ENCODE measurements at places on chromosomes 5 and 9.
A peak's percentile ranks its signal among the peaks of the same experiment; 100 is the strongest.

DNA sequence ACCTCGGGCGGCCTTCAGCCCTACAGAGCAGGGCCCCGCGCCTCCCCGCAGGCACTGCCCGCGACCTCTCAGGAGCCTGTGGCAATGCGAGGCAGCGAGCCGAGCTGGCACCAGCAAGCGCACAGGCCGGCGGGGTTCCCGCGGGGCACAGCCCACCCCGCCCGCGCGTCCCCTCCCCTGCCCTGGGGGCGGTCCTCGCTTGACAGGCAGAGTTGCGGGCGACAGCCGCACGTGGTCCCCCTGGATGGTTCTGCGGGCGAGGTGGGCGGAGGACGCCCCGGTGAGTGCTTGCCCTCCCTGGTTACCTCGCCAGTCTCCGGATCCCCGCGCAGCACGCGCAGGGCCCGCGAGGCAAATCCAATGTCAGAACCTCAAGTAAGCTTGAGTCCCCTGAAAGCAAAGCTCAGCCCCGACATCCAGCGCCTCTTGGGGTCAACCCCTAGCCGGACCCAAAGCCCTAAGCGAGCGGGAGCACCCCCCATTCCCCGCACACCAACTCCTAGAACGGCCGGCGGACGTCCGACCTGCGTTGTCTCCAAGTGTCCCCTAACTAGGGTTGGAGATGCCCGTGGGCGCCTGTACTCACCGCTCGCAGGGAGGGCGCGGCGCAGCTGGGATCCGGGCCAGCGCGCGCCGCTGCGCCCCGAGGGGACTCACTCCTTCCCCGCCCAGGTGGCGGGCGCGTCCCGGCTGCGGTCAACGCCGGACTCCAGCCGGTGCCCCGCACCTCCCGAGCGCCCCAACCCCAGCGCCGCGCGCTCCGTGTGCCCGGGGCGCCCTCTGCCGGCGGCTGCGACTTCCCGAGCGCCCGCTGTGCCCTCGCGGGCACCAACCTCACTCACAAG is at the start of gene DRD1:
DRD1 (minus strand) TSS at position 123 of the 845 bp plus-strand sequence. CDS start 1,083 bp downstream, outside the sequence.
- peak; percentile 33 for DNase-seq

GRCh38 chr5:132491368-132492364 is 1.1 kb upstream of the IRF1 start:
- no peak for DNase-seq

DNA sequence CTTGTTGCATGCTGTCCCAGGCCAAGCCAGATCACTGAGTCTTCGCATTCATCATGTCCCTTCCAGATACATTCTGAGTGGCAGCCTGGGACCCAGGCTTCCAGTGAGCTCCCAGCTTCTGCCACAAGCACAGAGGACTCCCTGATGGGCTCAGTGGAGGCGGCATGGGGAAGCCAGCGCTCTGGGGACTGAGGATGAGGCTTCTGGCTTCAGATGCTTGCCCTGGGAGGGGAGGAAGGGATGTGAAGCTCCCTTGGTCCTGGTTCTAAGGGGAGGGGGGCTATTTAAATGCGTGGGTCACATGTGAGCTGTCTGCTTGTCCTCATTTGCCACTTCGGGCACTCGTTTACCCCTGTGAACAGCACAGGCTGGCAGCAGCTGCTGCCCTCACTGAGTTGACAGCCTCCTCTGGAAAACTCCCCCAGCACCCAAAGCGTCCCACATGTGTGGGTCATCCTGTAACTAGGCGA is 174.0 kb downstream of the NR3C1 start:
- no peak for DNase-seq

GRCh38 chr5:24691074-24691473 is 46.3 kb upstream of the CDH10 start:
- no peak for DNase-seq

DNA sequence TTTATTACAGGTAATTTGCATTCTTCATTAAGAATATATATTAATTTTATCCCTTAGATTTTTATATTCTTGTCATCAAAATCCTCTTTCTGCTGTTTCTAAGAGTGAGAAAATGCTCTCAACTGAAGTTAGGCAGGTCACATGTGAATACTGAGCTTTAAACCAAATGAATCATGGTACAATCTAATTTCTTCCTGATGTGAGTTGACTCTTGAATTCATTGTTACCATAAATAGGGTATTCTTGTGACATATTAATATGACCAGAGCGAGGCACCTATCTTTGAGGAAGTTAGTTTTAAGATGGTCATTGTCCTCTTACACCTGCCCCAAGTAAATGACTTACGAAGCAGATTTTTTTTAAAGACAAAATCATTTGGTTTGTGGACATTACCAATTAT is 17.4 kb downstream of the C9orf85 start:
- DNase-seq, result no peak

- no peak for DNase-seq
These were observed 12.7 kb upstream of the MARCHF11 start for GRCh38 chr5:16192311-16192710.

DNA sequence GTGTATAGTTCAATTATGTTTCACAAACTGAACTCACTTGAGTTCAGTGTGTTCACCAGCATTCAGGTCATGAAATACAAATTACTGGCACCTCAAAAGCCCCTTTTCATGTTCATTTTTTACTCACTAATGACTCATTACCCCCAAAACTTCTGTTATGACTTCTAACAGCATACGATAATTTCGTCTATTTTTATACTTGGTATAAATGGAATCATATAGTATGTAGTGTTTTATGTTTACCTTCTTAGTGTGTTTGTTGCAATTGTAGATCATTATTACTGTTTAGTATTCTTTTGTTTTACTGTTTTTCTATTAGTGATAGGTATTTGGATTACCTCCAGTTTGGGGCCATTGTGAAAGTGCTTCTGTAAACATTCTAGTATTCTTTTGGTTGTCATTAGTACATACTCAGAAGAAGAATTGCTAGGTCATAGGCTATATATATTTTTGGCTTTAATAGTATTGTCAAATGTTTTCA is 33.4 kb downstream of the DDX4 start:
- DNase-seq, result no peak

- no peak for DNase-seq
These were observed 487.4 kb downstream of the ZNF608 start for GRCh38 chr5:124259017-124259416.

GRCh38 chr5:127019928-127020327 is 10.4 kb downstream of the MARCHF3 start:
- no peak for DNase-seq

DNA sequence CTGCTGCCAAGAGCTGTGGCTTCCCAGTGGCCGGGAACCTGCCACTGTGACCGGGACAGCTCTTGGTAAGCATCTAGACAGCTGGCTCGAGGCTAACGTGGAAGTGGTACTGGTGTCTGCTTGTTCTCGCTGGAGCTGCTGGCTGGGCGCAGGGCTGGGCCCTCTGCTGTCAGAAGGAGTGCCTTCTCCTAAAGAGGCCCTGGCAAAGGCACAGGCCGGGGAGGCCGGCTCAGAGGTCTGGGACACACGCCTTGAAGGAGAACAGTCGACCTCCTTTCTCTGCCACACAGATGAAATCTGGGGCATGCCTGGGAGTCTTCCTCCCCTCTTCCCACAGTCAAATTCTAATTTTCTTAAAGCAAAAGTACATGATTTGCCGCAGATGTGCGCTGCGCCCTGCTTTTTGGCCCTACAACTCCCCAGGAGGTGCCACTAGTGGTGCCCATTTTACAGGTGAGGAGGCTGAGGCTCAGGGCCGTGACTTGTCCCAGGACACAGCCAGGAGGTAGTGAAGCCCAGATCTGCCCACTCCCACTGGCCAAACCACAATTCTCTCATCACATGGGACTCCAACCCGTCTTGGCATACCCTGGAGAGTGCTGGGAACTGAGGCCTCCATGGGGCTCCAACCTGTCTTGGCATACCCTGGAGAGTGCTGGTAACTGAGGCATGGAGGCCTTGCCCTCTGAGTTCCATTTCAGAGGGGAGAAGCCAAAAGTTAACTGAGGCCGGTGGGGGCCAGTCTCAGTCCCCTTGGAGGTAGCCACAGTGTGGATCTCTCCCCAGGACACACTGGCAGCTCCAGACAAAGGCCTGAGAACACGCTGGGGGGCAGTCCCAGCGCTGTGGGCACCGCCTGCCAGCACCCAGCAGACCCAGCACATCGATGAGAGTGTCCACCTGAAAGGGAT is 12.0 kb upstream of the RXRA start:
- DNase-seq, result no peak

GRCh38 chr5:117889596-117889995 is 1098.8 kb downstream of the DTWD2 start:
- DNase-seq, result no peak

DNA sequence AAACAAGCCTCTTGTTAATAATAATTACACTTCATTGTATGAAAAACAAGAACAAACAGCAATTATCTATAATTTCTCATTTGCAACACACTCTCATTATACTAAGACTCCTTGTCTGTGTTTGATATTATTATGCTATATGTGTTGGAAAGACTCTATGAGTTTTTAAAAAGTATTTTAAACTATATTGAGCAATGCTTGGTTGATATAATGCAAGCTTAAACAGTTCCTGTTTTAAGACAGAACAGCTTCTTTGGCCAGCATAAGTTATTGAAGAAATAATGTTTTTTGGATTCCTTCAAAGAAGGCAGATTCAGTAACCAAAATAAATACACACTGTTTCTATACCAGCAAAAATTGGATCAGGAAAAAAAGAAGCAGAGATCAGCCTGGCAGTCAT is 871.4 kb downstream of the MAT2B start:
- no peak for DNase-seq

- DNase-seq, result peak; percentile 91
These were observed 37.3 kb downstream of the CSF2 start for GRCh38 chr5:132110930-132111329.

DNA sequence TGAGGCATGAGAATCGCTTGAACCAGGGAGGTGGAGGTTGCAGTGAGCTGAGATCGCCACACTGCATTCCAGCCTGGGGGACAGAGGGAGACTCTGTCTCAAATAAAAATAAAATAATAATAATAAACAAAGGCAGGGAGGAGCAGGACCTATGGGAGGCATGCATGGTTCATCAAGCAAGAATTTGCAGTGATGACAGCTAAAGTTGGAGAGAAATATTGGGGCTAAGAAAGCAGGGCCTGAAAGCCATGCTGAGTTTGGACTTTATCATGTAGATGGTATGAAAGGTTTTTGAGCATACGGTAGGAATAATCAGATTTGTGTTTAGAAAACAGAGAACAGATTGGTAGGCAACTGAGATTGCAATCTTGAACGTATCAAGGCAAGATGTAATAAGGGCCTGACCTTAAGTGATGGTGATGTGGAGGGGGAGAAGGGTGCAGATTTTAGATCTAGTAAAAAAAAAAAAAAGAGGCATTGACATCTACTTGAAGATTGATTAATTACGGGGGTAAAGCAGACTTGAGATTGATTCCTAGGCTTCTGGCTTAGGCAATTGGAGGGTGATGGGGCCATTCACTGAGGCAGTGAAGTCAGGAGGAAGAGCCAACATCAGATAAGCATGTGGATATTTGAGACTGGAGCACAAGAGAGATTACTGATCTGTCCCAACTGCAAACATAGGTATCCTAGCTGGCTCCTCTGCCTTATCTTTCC is 50.7 kb downstream of the CFAP95 start:
- DNase-seq, result no peak

DNA sequence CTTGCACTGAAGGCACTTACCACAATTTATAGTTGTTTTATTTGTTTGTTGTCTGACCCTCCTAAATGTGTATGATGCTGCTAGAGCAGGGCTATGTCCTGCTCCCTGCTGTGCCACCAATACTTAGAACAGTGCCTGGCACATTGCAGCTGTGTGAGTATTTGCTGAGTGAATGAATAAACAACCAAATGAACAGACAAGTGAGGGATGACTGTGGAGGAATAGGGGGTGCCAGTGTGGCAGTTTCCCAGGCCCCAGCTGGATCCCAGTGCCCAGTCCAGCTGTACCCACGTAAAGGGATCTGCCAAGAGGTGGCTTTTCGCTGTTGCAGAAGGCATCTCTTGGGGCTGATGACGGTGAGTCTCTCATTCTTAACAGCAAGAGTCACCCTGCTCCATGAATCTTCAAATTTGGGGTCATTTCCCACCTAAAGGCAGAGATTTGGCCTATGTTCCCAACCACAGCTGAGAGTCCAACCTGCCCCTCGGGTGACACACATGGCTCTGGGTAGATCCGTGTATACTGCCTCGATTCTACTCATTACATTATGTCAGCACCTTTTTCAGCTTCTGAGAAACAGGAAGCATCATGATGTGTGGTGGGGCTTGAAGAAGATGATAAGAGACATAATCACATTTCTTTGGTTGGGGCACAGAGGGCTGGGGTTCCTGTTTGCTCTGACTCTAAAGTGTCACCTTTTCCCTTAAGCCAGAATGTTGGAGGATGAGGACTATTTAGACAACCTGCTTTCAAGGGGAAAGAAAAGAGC is 14.3 kb downstream of the IL5 start:
- DNase-seq, result no peak

GRCh38 chr9:111030492-111030891 is 7.8 kb downstream of the LPAR1 start:
- DNase-seq, result no peak

- DNase-seq, result peak; percentile 96
These were observed 27.9 kb upstream of the GOLM1 start for GRCh38 chr9:86126998-86127972.

- DNase-seq, result no peak
These were observed 361.2 kb downstream of the HCN1 start for GRCh38 chr5:45334939-45335338.

- DNase-seq, result no peak
These were observed 60.7 kb downstream of the MAT2B start for GRCh38 chr5:163565931-163566608.

- no peak for DNase-seq
These were observed 5.0 kb downstream of the NDUFS6 start for GRCh38 chr5:1806199-1806598.

GRCh38 chr5:71996789-71997188 is 110.5 kb upstream of the MAP1B start:
- no peak for DNase-seq

- peak; percentile 87 for DNase-seq
These were observed 56.0 kb upstream of the TPD52L3 start for GRCh38 chr9:6272229-6272598.

DNA sequence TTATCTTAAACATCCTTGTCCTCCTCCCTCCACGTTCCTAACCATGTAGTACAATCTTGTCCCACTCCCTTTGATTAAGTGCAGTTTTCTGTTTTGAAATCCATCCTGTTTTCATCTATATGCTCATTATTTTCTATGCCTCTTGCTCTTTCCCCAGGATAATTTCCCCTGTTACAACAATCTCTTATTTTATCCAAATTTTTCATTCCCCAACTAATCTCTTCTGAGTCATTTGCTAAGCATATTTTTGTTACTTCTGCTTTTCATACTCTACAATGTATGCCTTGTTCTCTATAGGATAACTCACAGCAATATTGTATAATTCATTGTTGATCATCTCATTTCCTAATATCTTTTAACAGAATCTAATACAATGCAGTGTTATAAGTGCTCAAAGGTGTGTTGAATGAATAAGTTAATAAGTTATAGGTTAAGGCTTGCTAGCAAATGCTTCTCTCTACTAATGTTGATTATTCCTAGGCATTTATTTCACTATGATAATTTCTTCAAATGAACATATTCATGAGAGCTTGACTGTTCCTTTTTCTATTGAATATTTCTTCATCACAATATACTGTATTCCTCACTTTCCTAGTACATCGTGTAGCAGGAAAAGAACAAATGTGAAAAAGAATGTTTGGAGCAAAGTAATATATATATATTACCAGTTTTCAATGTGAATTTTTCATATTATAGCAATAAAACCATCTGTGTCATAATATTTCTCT is 1.5 kb downstream of the OMD start:
- no peak for DNase-seq
